ENCODE measurements at places on chromosomes 2 and 18.

- no peak for DNase-seq
These were observed 129.9 kb downstream of the MARCHF4 start for GRCh38 chr2:216242365-216242764.

- DNase-seq: no peak
These were observed 219.8 kb downstream of the ADCYAP1 start for GRCh38 chr18:1124495-1124894.

GRCh38 chr2:133835821-133836619 is 267.8 kb upstream of the NCKAP5 start:
- no peak for DNase-seq

GRCh38 chr2:137870682-137871081 is 93.6 kb upstream of the HNMT start:
- DNase-seq: no peak

GRCh38 chr2:127623388-127624319 is 22.3 kb upstream of the GPR17 start:
- DNase-seq: peak; percentile 44

- DNase-seq: no peak
These were observed 6.4 kb downstream of the TNS1 start for GRCh38 chr2:217996361-217996760.
